Central memory CD4-positive, alpha-beta T cell (primary cell): ENCODE measurements at places on chromosomes 2 and 18.

- DNase-seq: no peak
Measured at GRCh38 chr2:21229302-21229701, 105.5 kb downstream of the TDRD15 start.

- DNase-seq: no peak
Measured at GRCh38 chr2:226185616-226186211, 613.9 kb downstream of the IRS1 start.

GRCh38 chr2:179340678-179341077 lies 76.0 kb upstream of the SESTD1 start:
- DNase-seq: no peak

DNA sequence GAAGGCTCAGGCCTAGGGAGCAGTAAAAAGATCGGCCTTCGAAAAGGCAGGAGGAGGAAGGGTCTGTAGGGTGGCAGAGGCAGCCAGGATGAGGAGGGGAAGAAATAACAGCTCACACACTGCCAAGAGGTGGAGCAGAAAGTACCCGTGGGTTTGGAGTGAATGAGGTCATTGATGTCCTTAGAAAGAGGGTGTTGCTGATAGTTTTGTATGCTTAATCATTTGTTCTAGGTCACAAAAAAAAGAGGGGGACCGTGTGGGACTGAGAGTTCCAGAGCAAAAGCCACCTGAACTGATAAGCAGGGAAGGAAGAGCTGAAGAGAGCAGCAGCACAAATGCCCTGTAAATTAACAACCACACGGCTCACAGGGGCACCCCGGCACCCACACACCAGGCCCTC lies 140.4 kb downstream of the FAM161A start:
- no peak for DNase-seq

DNA sequence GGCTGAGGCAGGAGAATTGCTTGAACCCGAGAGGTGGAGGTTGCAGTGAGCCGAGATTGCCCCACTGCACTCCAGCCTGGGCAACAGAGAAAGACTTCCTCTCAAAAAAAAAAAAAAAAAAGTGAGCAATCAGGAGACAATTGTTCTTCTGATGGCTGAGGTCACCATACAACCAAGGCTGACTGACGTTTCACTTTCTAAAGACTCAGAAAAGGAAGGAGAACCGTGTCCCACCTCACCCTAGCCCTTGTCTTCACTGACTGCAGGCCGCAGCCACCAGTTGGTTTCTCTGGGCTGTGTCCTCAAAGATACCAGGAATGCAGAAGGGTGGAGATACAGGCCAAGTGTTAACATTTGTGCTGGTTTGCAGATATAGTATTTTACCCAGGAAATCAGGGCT lies 7.7 kb upstream of the SLC35F6 start:
- no peak for DNase-seq

DNA sequence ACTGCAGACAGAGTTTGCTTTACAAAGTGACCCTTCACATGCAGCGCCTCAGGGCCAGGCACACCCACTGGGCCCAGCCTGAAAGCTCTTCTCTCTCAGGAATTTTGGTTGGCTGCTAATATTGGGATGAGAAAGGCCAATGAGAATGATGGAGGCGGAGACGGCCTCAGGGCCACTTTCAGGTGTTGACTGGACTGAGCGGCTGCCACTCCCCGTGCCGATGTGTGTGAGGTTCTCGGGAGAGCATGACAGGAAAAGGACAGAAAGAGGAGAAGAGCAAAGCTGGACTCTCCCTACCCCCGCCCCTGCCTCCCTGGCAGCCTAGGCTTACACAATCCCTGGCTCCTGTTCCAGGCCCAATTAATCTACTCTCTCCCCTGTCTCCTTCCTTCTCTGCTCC lies 155.7 kb downstream of the CELF4 start:
- no peak for DNase-seq

DNA sequence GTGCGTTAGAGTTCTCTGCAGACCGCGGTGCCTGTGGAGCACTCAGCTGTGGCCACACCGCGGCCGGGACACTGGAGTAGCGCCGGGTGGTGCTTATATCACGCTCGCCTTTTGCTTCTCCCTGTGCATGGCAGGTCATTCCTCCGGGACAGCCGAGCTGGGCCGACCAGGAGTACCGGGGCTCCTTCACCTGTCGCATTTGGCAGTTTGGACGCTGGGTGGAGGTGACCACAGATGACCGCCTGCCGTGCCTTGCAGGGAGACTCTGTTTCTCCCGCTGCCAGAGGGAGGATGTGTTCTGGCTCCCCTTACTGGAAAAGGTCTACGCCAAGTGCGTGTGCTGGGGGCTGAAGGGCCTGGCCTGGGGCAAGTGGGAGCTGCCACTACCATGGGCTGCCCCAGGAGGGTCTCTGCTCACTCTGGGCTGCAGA lies 4.2 kb downstream of the CAPN10 start:
- no peak for DNase-seq

DNA sequence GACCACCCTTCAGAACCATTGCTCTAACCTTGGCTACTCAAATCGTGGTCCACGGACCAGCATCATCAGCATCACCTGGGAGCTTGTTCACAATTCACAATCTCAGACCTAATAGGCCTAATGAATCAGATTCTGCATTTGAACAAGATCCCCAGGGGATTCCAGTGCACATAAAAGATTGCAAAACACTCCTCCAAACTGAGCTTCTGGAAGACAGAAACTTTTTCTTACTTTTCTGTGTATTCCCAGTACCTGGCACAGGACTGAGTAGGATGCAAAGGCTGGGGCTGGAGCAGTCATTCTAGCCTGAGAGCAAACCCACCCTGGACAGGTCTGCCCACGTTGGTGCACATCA lies 115.1 kb upstream of the COPS8 start:
- DNase-seq: no peak

GRCh38 chr18:11688972-11689668 lies at the start of gene GNAL:
Gene GNAL (plus strand): TSS chr18:11689264. CDS start chr18:11689564, 300 bp downstream.
- peak; percentile 17 for DNase-seq

- no peak for DNase-seq
Measured at GRCh38 chr2:235160281-235160810, 208.5 kb downstream of the SH3BP4 start.

GRCh38 chr18:80157708-80158343 lies 48.8 kb downstream of the ADNP2 start:
- DNase-seq: peak; percentile 43

DNA sequence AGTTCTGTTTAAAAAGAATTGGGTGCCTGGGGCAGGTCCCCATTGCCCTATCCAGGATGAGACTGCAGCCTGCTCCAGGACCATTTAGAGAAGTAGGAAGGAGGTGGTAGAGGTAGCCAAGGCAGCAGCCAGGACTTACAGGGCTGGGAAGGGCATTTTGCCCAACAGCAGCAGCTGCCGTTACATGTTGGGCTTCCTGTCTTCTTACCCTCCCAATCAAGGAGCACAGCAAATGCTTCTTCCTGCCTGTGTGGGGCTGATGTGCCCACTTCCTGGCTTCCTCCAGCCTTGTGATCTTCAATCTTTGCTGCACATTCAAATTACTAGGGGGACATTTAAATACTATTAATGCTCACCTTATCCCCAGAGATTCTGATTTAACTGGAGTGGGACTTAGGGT lies 112.0 kb downstream of the QPCT start:
- DNase-seq: peak; percentile 60

DNA sequence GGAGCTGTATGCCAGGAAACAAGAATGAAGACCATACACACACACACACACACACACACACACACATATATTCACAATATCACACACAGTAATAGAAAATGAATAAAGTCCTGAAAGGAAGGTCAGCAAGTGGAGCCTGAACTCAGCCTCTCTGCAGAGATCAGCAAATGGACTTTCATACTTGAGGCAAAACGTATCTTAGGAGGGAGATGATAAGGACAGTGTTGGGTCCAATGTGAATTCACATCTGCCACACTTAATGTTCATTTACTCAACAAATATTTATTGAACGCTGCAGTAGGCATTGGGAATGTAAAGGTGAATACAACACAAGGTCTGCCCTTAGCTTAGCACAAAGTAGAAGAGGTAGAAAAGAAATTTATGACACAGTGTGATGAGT lies 2.7 kb upstream of the MTLN start:
- DNase-seq: no peak

GRCh38 chr2:174112073-174112472 lies 136.3 kb downstream of the OLA1 start:
- DNase-seq: no peak

GRCh38 chr2:46695283-46695682 lies 215.9 kb downstream of the TMEM247 start:
- DNase-seq: no peak

DNA sequence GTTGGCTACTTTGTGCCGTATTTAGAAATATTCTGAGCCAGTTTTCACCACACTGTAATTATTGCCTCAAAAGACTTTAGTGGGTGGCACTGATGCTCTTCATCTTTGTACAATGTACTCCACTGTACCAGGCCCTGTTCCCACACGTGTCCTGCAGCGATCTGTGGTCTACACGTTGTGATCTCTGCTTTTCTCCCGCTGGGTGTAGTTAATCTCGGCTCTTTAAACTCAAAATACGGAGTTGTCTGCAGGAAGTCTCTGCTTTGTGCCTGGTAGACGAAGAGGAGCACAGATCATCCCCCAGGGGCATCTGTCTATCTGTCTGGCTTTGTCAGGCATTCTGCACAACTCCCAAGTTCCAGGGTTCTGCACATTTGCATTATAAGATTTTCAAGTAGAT lies 12.1 kb upstream of the GREB1 start:
- DNase-seq: no peak

DNA sequence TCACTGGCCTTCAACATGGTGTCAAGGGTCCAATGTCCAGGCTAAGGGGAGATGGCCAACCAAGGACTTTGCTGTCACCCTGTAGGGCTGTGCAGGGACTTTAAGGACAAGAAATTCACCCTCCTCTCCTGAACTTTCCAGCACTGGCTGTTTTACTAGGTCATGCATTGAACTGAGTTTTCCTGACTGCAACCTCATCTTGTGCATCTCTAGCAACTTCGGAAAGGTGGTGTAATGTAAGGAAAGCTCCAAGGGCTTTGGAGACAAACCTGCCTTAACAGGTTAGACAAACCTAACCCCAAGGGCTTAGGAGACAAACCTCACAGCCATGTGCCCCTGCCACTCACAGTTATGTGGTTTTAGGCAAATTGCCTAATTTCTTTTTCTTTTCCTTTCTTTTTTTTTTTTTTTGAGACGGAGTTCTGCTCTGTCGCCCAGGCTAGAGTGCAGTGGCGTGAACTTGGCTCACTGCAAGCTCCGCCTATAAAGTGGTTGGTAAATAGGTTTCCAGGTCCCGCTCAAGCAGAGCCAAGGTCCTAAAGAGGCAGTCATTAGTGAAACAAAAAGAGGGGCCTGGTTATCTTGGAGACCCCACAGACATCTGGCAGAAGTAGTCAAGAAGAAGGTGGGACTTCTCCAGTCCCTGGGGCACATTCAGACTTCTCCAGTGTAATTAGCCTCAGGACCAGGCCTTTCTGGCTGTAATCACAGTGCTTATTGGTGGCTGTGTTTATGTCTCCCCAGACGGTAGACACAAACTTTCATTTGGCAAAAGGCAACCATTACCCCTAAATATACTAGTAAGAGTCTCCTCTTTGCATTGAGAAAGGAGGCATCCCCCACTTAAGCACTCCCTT lies 37.6 kb upstream of the PMAIP1 start:
- no peak for DNase-seq

DNA sequence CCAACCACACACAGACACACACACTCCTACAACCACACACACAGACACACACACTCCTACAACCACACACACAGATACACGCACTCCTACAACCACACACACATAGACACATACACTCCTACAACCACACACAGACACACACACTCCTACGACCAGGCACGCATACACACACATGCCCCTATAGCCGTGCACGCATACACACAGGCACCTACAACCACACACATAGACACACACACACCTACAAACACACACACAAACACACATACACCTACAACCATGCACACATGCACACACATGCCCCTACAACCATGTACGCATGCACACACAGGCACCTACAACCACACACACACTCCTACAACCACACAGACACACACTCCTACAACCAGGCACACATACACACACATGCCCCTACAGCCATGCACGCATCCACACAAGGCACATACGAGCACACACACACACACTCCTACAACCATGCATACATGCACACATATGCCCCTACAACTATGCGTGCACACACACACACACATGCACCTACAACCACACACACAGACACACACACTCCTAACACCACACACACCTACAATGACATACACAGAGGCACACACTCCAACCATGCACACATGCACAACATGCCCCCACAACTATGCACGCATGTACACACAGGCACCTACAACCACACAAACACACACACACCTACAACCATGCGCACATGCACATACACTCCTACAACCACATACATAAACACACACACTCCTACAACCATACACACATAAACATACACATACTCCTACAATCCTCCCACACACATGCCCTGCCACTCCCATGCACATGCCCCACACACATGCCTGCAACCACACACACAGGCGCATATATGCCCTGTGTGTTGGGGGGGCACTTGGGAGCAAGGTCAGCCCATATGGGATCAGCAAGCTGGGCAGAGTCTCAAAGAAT lies 19.1 kb upstream of the TEX51 start:
- DNase-seq: no peak

- no peak for DNase-seq
Measured at GRCh38 chr2:222751238-222751637, 79.8 kb downstream of the MOGAT1 start.

DNA sequence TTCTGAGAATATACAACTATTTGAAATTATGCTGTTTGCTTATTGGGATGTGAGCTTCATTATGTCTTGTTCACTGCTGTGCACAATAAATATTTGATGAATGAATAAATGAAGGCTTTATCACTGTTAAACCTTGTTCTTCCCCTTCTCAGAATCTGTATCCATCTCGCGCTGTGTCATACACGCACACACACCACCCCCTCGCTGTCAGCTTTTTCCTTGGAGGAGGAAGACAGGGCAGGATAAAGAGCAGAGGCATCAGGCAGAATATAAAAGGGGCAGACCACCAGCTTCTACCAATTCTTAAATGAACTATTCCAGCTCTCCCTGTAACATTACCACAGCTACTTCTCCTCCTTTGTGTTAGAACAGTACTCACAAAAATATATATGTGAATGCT lies 75.0 kb downstream of the CD226 start:
- DNase-seq: no peak

GRCh38 chr2:206805887-206806607 lies 40.6 kb downstream of the FASTKD2 start:
- no peak for DNase-seq

GRCh38 chr2:6083136-6083535 lies 391.0 kb downstream of the SOX11 start:
- no peak for DNase-seq

- no peak for DNase-seq
Measured at GRCh38 chr2:112644155-112644932, 1.4 kb upstream of the SLC20A1 start.

GRCh38 chr18:37254236-37254754 lies 311.3 kb downstream of the CELF4 start:
- DNase-seq: no peak

- DNase-seq: no peak
Measured at GRCh38 chr2:37357530-37357929, 13.1 kb downstream of the QPCT start.

GRCh38 chr2:36556842-36557241 lies 41.1 kb downstream of the FEZ2 start:
- no peak for DNase-seq

- no peak for DNase-seq
Measured at GRCh38 chr18:68784071-68784470, 13.8 kb upstream of the CCDC102B start.

GRCh38 chr2:216956820-216957493 lies 97.1 kb upstream of the TNP1 start:
- DNase-seq: no peak
